NCI-H2107 (cell line): ENCODE measurements at places on chromosomes 13 and 19.

- no peak for DNase-seq
Observed at GRCh38 chr13:29497137-29497654, 98.3 kb downstream of the SLC7A1 start.

DNA sequence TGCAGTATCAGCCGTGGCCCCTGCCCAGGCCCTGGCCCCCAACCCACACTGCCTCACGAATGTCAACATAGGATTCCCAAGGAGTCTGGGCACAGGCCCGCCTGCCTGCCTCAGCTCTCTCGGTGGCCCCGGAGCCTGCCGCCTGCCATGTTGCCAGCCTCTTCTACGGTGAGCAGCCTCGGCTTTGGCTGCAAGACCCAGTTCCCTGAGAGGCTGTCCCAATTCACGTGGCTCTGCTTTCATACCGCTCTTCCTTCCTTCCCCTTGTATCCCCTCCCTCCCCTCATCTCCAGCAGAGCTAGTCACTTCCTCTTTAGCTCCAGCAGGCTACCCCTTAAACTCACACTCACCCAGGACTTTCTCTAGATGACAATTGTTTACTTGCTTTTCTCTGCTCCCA, 42.7 kb downstream of the SERP2 start:
- no peak for DNase-seq

DNA sequence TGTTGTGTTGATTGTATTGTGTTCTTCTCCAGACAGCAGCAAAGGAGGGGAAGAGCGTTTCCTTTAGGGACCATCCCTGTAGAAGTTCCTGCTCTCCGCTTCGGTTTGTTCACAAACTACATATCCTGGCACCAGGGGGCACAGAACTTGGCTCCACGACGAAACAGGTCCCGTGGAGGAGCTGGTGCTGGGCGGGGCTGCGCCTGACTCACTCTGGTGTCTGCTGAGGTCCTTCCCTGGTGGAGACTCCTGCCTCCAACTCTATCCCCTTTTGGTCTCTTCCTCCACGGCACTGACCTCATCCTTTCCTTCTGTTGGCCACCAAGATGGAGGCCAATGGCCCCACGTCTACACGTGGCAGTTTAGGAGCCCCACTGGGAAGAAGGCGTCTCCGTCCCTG, 14.7 kb downstream of the TMPRSS9 start:
- DNase-seq: no peak

- DNase-seq: no peak
Observed at GRCh38 chr19:39127812-39128515, 2.4 kb downstream of the PAK4 start.

DNA sequence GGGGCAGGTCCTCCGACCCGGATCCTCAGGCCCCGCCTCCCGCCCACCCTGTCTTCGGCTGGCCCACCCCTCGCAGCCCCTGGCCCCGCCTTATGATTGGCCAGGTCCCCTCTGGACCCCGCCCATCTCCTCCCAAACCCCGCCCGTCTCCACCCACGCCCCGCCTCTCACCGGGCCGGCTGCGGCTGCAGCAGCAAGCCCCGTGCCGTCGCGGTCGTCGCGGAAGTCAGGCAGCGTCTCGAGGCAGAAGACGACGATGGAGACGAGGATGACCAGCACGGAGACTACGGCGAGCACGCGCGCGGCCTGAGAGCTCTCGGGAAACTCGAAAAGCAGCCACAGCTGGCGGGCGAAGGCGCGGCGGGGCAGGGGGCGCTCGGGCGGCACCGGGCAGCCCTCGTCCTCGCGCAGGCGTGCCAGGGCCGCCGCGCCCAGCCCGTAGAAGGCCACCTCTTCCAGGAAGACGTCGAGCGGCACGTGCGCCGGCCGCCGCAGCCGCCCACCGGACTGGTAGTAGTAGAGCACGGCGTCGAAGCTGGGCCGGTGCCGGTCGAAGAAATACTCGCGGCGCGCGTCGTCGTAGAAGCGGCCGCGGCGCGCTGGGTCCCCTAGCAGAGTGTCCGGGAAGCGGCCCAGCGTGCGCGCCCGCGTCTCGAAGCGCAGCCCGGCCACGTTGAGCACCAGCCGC, 495 bp downstream of the KCNA7 start:
- DNase-seq: no peak

- DNase-seq: no peak
Observed at GRCh38 chr19:50657712-50658440, 8.6 kb downstream of the C19orf81 start.

DNA sequence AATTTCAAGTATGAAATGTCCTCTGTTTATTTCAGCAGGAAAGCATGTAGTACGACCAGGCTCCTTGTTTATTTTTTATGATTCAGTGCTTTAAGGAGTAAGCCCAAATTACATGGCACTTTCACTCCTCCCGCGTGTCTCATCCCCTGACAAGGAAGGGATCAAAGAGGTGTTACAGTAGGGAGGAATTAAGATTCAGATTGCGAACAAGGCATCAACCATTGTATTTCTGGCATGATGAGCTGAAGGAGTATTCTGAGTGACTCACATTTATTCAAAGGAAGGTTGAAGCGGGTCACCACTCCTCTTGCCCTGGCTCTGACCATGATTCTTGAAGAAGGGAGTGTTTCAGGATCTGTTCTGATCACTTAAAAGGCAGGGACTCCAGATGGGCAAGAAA, 46.1 kb upstream of the CNMD start:
- no peak for DNase-seq

DNA sequence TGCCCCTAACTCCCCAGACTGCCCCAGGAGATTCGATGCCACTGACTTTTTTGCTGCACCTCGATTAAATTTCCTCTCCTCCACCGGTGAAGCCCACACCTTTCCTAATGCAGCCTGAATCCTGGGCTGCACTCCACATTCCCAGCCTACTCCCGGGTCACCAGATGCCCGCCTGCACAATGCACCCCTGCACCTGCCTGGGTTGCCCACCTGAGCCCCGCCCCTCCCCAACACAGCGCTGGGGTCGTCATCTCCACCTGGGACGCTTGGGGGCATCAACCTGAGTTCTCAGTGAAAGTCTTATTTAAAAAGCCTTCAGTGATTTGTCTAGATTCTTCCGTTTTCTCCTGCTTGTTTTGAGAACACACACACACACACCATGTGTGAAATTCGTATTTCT, 24.5 kb upstream of the DPP9 start:
- no peak for DNase-seq

- DNase-seq: no peak
Observed at GRCh38 chr19:1265615-1266128, 3.5 kb upstream of the CIRBP start.

DNA sequence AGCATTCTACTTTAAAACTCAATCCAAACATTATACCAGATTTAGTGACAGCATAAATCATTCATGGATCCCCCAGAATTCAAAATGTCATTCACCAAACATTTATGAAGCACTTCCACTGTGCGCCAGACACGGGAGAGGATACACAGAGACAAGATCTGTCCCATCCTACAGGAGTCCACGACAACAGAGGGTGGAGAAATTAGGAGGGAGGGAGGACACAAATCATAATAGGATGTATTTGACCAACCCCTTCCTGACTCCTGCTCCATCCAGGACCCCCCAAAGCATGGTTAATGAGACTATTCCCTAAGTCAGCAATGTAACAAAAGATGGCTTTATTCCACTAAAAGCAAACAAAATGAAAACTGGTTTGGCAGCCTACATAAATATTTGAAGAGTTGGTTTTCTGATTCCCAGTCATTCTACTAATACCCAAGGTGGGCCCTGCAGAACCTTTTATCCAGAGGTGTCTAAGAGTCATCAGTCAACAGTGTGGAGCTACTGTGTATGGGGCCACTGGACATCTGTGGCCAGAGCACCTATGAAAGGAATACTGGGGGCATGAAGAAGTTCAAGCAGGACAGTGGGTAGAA, 62.8 kb upstream of the DOCK9 start:
- no peak for DNase-seq

DNA sequence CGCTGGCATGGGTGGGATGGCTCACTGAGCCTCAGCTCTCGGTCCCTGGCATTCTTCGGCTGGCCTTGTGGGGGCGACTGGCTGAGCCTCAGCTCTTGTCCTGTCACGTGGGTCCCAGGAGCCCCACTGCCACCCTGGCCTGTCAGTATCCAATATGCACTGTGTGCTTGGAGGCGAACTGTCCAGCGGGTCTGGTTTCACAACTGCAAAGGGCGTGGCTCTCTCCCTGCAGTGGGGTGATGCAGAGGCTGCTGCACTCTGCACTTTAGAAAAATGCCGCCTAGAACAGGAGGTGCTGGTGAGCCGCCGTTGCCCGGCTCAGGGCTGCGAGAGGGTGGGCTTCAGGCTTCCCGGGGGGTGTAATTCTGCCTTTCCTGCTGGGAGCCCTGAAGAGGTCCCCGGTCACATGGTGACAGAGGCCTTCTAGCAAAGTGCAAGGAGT, 17.0 kb upstream of the TMEM255B start:
- peak; percentile 23 for DNase-seq

DNA sequence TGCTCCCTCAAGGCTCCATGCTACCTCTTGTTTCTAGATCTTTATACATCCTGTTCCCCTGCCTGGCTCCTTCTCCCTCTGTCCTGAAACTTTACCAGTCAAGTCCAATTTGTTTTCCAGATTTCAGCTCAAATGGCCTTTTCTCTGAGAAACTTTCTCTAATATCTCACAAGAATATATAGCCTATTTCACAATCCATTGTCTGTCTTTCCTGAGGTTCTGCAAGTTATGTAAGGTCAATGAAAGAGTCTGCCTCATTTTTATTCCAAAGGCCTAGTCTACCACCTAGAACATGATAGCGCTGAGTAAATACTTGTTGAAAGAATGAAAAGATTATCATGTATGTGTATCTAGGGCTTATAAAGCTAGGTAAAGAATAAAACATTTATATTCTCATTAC, 348.8 kb downstream of the SPRY2 start:
- DNase-seq: no peak

GRCh38 chr19:11685676-11686650, 52.8 kb downstream of the ZNF823 start:
- DNase-seq: no peak

DNA sequence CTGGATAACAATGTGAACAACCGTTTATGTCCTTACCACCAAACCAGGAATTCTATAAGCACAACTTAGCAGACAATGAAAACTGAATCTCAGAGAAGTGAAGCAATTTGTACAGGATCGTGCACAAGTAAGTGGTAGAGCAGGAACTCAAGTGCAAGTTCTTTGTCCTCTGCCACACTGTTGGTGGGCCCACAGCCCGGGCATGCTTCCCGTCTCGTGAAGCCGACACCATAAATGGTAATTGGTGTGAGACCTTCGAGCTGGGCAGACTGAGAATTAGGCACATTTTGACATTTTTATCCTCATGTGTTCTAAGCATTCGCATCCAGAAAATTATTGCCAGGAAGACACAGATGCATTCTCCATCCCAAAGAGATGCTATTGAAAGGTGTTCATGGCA, 27.9 kb upstream of the FLT1 start:
- DNase-seq: no peak

DNA sequence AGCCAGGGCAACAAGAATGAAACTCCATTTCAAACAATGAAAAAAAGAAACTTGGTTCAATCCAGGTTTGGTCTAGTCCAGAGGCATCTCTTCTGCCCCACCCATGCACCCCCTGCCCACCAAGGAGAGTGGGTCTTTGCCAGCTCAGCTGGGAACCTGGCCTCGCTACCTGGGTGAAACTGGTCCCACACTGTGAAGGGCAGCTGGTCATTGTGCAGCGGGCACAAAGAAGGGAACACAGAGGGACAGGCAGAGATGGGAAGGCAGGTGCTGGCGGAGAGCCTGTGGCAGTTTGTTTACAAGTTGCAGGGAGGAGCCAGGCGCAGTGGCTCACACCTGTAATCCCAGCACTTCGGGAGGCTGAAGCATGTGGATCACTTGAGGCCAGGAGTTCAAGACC, 50.2 kb downstream of the CPAMD8 start:
- DNase-seq: no peak

DNA sequence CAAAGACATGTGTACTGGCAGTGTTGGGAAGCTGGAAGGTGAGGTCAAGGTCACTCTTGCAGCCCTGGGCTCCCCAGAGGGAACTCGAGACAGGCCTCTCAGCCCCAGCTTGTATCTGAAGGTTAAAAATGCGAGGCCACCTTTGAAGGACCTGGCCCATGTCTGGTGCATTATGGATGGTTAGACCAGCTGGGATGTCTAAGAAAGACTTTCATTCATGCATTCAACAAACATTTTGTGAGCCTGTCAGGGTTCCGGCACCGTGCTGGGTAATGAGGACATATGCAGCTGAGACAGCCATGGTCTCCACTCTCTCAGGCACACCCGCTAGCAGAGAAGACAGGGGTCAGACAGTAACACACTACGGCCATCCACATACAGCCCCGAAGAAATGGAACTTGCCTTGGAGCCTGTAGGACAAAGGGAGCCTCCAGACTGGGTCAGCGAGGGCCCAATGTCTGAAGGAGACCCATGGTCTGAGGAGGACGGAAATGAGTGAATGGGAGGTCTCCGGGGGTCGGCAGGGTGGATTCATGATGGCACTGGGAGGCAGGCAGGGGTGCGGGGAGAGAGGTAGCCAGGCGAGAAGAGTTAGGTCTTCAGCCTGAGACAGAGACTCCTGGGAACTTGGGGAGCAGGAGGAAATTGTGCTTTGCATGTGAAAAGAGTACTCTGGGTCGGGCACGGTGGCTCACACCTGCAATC, 19.0 kb downstream of the VSTM2B start:
- no peak for DNase-seq

- no peak for DNase-seq
Observed at GRCh38 chr13:113317031-113317430, 20.0 kb downstream of the LAMP1 start.

GRCh38 chr13:78632996-78633395, 26.0 kb downstream of the OBI1 start:
- no peak for DNase-seq

- DNase-seq: no peak
Observed at GRCh38 chr13:108322206-108322824, 52.8 kb downstream of the TNFSF13B start.

GRCh38 chr19:56080669-56081401, 40.3 kb downstream of the ZNF787 start:
- DNase-seq: peak; percentile 37

DNA sequence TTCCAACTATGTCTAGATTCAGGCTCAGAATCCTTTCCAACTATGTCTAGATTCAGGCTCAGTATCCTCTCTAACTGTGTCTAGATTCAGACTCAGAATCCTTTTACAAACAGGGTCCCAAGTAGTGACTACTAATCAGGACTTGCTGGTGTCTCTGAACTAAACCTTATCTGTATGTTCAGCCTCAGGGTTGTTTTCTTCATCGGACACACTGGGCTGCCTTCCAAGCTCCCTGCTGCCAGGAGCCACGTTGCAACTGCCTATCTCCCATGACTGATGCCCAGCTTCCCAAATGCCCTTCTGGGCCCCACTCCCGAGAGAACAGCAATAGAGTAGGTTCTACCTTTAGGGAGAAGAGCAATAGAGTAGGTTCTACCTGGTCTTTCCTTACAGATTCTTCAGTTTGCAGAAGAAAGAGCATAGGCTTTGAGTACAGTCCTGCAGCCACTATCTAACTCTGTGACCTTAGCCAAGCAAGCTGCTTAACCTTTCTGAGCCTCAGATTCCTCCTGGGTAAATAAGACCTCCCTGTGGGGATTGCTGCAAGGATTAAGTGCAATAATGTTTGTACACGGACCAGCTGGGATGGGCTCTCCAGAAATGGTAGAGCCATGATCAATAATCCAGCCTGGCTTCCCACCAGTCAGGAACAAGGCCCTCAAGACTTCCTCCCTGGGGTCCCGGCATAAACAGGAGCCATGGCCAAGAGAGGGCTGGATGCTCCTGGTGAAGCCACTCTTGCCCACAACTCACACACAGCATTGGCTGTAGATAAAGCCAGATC, 61.5 kb downstream of the ZIC5 start:
- no peak for DNase-seq

- DNase-seq: no peak
Observed at GRCh38 chr19:771332-771785, 20.4 kb downstream of the MISP start.

- DNase-seq: no peak
Observed at GRCh38 chr13:46908501-46908900, 11.6 kb upstream of the HTR2A start.

- DNase-seq: no peak
Observed at GRCh38 chr19:42368360-42368759, 21.7 kb downstream of the CNFN start.
